Stimulated activated CD4-positive, alpha-beta T cell treated with anti-CD3 and anti-CD28 coated beads, Interleukin-12 subunit alpha, Interleukin-12 subunit beta, amount 100 ng/mL, for 24 hours (primary cell): ENCODE measurements at places on chromosomes 4 and X.

DNA sequence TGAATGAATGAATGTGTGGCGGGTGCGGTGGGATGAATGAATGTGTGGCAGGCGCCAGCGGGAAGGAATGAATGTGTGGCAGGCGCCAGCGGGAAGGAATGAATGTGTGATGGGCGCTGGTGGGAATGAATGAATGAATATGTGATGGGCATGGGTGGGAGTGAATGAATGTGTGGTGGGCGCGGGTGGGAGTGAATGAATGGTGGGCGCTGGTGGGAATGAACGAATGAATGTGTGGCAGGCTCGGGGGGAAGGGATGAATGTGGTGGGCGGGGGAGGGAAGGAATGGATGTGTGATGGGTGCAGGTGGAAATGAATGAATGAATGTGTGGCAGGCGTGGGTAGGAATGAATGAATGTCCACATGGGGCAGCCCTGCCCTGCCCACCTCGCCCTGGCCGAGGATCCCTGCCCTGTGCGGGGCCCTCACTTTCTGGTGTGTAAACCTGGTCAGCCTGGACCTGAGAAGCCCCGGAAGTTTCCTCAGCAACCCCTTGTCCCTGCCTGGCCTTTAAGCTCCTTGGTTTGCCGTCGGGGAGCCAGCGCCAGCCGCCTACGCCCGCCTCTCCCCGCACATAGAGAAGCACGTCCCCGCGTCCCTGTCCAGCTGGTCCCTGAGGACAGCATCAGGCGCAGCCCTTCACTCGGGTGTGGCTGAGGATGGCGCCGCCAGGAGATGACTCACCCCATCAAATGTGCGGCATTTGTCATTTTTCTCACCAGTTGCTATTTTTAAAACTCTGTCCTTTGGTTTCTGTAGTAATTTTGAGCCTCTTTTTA lies 112.8 kb upstream of the LRPAP1 start:
- no peak for DNase-seq

DNA sequence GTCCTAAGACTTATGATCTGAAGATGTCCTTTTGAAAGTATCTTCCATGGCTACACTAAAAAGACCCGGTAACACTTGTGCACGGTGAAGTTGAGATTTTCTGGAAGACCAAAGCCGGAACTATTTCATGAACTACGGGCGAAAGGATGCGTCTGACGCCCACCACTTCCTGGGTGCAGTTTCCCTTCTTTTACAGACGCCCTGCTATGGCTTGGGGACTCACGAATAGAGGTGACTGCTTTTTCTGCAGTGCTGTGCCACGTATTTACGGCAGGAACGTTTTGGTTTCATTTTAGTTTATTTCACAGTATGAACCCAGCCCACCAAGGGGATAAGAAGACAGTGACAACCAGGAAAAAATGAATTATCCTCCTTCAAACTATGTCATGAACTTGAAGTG lies 180.4 kb downstream of the AFAP1 start:
- DNase-seq = peak; percentile 49

GRCh38 chr4:77190053-77190452 lies 33.0 kb downstream of the CCNG2 start:
- no peak for DNase-seq

GRCh38 chr4:144787365-144788258 lies 141.7 kb downstream of the HHIP start:
- no peak for DNase-seq

- DNase-seq = no peak
Observed at GRCh38 chrX:75131973-75132627, 24.0 kb downstream of the ABCB7 start.

DNA sequence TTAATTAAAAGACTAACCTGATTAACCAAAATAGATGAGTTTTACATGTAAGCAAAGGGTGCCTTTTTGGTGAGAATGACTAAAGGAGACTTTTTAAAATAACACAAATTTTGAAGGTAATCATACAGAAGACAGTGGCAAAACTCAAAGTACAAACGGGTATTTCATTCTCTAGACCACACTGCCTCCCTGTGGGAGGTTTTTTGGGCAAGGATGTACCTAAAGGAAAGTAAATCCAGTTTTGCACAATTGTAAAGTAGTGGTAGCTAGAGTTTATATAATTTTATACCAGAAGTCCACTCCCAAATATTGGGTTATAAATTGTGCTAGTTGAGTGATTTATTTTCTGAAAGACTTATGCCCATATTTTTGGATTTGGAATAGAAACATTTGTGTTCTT lies 201.0 kb downstream of the PAPSS1 start:
- DNase-seq = no peak

GRCh38 chr4:105624530-105624929 lies 72.1 kb downstream of the ARHGEF38 start:
- no peak for DNase-seq

DNA sequence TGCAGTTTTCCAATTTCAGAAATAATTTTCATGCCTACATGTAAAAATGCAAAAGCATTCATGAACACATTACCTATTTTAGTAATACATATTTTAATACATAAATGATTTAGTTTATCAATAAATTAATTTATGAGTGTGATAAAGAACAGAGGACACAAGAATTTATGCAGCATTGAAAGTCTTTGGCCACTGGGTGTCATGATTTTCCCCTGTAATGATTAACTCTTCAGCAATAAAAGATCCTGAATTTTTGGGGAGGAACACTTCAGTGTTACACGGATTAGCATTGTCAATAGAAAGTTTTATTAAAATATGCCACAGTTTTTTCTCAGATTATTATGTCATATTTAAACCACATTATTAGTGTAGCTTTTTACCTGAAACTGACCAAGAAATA lies 8.6 kb upstream of the VCX2 start:
- DNase-seq = no peak

- no peak for DNase-seq
Observed at GRCh38 chr4:79982601-79983322, 90.3 kb downstream of the ANTXR2 start.

- DNase-seq = no peak
Observed at GRCh38 chr4:52919461-52919860, 57.3 kb downstream of the RASL11B start.

DNA sequence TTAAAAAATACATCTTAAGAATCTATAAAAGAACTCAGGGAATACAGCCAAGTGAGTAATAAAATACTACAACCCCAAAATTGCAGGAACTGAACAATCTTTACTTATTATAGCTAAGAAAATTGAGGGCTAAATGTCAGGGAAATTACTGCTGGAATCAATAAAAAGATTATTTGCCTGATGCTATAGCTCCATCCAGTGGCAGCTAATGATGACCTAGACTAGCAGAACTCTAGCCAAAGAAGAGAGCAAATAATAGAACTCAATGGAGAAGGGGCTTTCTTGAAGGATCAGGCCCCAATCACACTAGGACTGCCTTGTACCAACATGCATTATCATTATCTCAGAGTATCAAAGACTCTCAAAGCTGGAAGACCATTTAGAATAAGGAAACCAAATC lies 85.0 kb upstream of the FAM241A start:
- DNase-seq = no peak

- DNase-seq = no peak
Observed at GRCh38 chr4:24713604-24714003, 81.8 kb upstream of the SOD3 start.
